ENCODE measurements at places on chromosomes 12 and 14.

- no peak for DNase-seq
These were observed 648.1 kb downstream of the BCL11B start for GRCh38 chr14:98623788-98624415.

DNA sequence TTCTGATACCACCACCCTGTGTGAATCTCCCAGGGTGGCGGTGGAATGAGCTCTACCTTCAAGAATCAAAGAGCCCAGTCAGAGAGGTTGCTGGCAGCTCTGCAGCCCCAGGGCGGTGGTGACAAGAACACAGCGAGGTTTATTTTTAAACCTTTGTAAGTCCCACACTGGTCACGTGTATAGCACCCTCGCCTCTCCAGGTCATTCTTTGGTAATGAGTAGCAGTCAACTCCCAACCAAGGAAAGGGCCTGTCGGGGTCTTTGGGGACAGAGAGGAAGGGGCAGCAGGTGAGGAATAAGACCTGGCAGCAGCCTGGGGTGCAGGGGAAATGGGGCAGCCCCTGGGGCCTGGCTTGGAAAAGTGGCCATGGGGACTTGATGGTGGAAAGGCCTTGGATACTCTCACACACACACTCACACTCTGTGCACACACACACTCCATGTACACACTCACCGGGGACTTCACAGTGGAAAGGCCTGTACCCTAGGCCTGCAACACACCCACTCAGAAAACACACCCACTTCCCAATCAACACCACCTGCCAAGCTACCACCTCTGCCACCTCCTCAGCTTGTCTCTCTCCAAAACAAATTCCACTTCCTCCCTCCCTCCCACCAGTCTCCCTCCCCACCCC is 178.6 kb downstream of the DPF3 start:
- DNase-seq, result no peak

DNA sequence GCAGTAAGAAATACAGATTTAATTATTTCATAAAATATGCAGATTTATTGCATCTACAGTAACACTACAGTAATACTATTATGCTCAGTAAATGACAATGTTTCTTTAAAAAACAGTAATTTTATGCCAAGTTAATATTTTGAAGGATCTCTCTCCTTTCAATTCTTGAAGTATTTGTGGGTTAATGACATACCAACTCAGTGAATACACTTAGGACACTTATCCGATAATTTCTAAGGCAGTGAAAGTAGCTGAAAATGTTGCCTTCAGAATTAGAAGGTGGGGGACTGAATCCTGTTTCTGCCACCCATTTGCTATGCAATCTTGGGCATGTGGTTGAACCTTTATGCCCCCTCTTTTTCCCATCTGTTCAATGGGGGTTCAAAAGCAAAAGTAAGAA is 24.8 kb upstream of the IFNG-AS1 start:
- DNase-seq, result no peak

GRCh38 chr12:78306236-78306635 is 475.5 kb downstream of the NAV3 start:
- DNase-seq, result no peak

DNA sequence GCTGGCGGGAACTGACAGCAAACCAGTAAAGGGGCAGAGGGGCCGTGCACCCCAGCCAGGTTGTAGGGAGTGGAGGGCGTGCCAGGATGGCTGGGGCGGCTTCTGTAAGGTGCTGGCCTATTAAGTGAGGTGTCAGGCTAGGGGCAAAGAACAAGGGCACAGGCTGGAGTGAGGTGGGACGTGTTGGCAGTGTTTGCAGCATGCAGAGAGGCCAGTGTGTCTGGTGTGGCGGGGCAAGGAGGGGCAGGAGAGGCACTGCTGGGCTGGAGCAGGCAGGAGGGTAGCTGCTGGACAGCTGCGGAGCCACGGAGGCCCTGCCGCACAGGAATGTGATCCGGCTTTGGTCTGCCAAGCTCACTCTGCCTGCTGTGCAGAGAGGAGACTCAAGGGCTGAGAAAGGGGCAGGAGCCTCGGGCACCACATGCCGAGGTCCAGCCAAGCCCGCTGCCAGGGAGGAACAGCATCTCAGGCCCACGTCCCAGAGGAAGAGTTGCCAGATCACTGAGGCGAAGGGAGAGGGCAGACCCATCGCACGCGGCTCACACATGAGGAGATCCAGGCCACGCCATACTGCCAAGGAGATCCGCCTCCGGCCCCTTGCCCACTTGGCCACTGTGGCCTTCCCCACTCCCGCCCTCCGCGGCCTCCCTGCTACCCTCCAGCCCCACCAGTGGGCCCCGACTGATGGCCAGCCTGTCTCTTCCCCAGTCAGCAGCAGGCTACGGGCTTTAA is 46.8 kb downstream of the AMN start:
- DNase-seq, result no peak

- no peak for DNase-seq
These were observed 46.7 kb downstream of the GXYLT1 start for GRCh38 chr12:42097971-42098370.

DNA sequence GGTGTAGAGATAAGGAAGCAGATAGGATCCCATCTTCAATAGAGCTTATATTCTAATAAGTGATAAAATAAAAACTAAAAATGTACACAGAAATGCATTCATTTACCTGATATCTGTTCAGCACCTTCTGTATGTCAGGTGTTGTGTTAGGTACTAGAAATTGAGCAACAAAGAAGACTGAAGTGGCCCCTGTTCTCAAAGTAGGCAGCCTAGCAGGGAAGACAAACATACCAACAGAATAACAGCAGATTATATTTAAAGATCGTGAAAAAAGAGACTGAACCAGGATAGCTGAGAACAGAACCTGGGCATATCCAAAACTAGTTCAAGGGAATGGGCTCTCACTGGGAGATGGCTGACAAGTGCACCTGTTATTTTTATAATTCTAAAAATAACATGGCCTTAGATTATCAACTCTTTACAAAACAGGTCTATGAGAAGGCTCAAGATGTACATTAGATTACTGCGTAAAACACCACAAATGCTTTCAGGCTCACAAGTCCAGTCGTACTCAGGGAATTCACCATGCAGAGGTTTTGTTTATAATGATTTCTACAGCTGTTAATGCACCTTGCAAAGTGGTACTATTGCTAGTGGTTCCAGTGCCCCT is 16.4 kb downstream of the ANO6 start:
- no peak for DNase-seq

- DNase-seq, result no peak
These were observed 237.4 kb upstream of the PWP1 start for GRCh38 chr12:107448198-107448597.

DNA sequence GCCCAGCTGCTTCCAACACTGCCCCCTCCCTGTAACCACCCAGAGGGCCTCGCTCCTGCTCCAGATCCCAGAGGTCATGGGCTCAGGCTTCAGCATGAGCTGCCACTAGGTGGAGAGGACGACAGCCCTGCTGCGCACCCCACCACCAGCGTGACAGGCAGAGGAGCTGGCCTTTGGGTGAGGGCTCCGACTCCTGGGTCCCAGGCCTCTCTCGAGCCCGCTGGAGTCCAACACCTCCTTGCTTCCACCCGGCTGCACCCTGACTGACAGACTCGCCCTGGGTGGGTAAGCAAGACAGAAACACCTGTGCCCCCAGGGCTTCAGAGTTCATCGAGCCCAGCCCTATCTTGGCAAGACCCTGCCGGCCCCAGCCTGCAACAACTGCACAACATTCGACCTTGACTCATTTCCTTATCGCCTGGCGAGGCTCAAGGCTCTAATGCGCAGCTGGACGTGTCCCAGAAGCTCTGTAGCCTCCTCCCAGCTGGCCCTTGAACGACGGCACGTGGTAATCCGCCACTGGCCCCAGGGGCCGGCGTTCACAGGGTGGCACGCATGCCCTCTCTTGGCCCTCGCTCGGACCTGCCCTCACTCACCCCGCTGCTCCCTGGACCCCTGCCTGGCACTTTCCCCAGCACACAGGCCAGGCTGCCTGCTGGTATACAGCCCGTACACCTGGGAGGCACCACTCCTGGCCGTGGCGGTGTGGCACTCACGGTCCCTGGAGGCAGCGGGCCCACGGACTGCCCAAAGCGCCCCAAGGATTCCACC is 28.0 kb downstream of the VPS37B start:
- DNase-seq, result no peak

- no peak for DNase-seq
These were observed 464.6 kb downstream of the PCNX1 start for GRCh38 chr14:71371711-71372396.

DNA sequence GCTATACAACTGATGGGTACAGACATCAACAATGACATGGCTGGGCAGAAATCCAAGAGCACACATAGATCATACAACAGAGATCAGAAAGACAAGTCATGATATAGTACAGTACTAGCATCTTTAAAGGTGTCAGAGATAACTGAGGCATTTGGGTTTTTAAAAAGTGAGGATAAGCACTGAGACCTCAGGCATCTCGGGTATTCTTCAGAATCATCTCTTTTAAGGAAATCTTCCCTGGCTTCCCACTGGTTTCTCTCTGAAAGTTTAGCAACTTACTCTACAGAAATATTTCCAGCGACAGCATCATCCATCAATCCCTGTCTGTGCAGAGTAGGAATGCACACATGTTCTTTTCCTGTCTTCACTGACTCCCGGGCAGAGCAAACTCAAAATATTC is 93.2 kb upstream of the PARP11 start:
- DNase-seq, result no peak

GRCh38 chr12:64740646-64741045 is 18.6 kb downstream of the GNS start:
- DNase-seq, result no peak

All from smooth muscle cell of the brain vasculature (primary cell).